ENCODE measurements at places on chromosomes 2 and 18.

GRCh38 chr2:224957540-224958461 is 84.5 kb downstream of the DOCK10 start:
- no peak for DNase-seq

DNA sequence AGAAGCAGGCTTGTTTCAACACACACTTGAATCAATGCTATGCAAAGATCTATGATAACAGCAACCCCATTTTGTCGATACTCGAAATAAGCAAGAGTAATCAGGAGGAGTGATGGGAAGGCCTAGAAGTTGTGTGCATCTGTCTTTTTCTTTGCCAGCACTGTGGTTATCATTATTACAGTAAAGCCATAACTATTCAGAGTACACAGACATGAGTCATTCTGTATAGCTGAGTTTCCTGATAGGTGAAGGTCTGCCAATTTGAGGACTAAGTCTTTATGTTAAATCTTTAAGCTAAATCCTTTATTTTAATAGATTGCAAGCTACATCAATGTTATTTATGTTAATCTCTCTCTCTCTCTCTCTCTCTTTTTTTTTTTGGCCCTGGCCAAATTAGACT is 1344.4 kb upstream of the CELF4 start:
- DNase-seq, result no peak

- no peak for DNase-seq
Measured at GRCh38 chr18:12258719-12259705, 4.9 kb downstream of the CIDEA start.

GRCh38 chr2:238117199-238118154 is 17.3 kb downstream of the ESPNL start:
- no peak for DNase-seq

DNA sequence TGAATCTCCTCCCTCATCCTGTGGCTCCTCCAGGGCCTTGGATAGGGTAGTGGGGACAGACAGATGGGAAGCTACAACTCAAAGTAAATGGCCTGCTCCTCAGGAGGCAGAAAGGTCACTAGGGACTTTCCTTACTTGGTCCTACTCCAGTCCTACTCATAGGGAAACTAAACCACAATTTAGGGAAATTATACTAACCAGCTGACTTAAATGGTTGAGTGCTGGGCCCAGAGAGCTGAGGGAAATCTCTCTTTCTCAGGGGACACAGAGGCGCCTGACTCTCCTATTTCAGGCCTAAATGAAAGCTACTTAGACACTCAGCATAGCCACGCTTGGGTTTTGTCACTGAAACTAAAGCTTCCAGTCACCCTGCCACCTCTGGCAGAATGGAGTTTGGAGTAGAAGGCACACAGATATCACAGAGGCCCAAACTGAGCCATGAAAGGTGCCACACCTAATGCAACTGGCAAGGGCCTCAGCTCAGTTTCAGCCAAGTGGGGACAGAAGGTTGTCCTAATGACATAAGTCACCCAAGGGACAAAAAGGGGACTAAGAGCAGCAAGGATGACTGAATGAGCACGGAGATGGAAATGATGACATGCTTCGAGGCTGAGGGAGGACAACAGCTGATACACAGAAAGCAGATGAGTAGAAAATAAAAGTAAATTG is 24.0 kb downstream of the CERKL start:
- DNase-seq, result no peak

GRCh38 chr2:50328680-50329079 is 703.3 kb downstream of the NRXN1 start:
- DNase-seq, result no peak

GRCh38 chr2:231887756-231888155 is 38.4 kb downstream of the NPPC start:
- no peak for DNase-seq

- peak; percentile 52 for DNase-seq
Measured at GRCh38 chr2:231489990-231490389, 25.7 kb upstream of the NCL start.

- no peak for DNase-seq
Measured at GRCh38 chr2:36570416-36570815, 27.6 kb downstream of the FEZ2 start.

DNA sequence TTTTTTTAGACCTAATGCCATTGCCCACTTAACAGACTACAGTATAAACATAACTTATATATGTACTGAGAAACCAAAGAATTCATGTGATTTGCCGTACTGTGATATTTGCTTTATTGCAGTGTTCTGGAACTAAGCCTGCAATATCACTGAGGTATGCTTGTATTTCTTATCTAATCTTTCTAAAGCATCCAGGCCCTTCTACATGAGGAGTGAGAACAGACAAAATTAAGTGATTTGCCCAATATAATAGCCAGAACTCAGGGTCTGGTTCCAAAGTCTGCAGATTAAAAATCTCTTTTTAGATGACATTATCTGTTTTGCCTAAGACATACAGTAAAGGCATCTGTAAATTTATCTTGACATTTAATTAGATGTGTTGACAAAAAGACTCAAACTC is 41.9 kb downstream of the BMPR2 start:
- no peak for DNase-seq

DNA sequence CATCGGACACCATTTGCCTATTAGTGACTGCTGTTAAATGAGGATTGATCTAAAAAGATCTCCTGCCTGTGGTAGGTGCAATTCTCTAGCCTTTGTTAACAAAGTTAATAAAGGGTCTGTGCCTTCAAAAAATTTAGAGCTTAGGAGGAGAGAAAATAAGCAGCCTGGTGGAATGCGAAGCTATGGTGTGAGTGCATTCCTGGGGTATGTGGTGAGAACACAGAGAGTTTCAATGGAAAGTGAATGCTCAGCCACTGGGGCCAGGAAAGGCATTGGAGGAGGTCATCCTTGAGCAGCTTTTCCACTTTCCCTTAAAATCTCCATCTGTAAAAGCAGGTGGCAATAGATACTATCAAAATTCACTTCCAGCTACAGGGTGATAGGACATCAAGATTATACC is 331.2 kb upstream of the LRATD1 start:
- no peak for DNase-seq

GRCh38 chr18:46343931-46344372 is 239.8 kb downstream of the HAUS1 start:
- DNase-seq, result peak; percentile 63

- no peak for DNase-seq
Measured at GRCh38 chr18:67854340-67854739, 337.8 kb upstream of the DSEL start.

DNA sequence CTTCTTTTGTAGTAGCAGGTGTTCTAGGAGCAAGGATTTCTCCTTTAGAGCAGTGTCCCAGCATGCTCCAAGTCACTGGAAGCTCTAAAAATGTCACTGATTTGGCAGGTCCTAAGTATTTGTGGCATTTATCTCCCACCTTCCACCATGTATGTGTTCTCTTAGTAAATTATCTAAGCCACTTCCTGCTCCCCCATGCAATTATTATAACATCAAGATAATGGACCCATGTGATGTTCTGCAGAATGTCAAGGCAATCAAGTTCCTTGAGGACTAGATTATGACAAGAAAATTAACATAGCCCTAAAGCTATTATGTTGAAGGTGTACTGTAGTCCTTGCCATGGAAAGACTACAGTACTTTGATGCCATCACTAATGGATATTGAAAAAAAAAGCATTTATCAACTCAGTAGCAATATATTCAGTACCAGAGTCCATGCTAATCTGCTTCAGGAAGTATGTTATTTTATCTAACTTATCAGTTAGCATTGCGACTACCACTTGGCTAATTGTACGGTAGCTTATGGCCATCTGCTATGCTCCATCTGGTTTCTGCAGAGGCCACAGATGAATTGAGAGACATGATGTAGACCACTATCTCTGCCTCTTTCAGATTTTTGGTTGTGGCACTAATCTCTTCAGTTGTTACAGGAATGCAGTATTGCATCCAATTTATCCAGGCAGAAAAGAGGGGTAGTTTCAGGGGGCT is 56.7 kb downstream of the GPR39 start:
- DNase-seq, result no peak

DNA sequence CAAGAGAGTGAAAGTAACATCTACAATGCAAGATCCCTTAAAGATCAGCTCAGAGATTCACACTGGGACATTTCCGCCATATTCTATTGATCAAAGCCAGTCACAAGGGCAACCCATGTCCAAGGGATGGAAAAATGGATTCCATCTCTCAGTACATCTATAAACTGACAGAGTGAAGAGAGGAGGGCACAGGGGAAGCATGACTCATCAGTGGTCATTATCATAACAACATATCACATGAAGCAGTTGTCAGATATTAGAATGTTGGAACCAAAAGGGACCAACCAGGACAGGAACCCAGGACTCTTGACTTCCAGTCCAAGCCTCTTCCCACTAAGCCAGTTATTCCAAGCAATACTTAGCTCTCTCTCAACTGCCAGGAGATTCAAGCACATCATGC is 54.9 kb upstream of the IGFBP2 start:
- no peak for DNase-seq

DNA sequence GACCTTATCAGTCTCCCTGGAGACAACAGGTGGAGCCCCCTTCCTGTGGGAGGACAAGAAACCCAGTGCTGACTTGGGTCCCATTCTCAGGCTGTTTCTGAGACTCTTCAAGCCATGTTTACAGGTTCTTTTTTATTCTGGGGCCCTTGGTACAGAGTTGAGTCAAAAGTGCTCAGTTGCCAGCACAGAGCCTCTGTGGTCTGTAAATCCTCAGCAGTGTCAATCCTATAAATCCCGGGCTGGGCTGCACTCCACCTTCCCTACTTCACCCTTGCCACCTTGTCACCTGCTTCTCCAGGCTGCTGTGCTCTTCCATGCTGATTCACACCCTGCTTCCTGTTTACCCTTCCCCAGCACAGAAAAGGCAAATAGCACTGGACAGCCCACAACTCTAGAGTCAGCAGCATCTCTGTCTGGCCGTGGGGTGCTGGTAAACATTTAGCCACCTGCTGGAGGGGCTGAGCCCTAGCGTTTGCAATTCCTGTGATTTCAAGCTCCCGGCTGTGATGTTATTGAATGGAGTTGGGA is 74.7 kb downstream of the TNFRSF11A start:
- DNase-seq, result no peak

DNA sequence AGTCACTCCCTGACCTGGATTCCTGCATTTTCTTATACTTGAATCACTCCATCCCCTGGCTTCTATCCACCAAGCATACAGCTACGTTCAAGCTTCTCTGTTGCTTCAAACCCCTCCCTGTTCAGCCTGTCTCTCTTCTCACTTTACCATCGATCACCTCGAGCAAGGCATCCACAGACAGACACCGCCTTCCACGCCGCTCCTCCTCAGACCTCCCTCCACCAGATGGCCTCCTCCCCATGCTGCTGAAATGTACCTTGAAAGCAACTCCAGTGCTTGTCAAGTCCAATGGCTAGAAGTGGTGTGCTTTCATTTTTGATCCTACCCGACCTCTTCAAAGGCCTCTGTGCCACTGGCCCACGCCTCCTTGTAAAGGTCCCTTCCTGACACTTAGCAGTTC is 131.3 kb upstream of the ACAA2 start:
- no peak for DNase-seq

GRCh38 chr2:39737661-39738060 is 41.4 kb downstream of the THUMPD2 start:
- DNase-seq, result peak; percentile 8

GRCh38 chr2:189608170-189608569 is 27.6 kb upstream of the SLC40A1 start:
- DNase-seq, result no peak

- no peak for DNase-seq
Measured at GRCh38 chr2:144136297-144137010, 383.5 kb downstream of the ZEB2 start.

GRCh38 chr2:231395188-231396057 is at the start of gene B3GNT7:
Gene B3GNT7, plus strand, starts transcription at chr2:231395710. Its CDS starts 94 bp downstream, at chr2:231395804.
- no peak for DNase-seq

DNA sequence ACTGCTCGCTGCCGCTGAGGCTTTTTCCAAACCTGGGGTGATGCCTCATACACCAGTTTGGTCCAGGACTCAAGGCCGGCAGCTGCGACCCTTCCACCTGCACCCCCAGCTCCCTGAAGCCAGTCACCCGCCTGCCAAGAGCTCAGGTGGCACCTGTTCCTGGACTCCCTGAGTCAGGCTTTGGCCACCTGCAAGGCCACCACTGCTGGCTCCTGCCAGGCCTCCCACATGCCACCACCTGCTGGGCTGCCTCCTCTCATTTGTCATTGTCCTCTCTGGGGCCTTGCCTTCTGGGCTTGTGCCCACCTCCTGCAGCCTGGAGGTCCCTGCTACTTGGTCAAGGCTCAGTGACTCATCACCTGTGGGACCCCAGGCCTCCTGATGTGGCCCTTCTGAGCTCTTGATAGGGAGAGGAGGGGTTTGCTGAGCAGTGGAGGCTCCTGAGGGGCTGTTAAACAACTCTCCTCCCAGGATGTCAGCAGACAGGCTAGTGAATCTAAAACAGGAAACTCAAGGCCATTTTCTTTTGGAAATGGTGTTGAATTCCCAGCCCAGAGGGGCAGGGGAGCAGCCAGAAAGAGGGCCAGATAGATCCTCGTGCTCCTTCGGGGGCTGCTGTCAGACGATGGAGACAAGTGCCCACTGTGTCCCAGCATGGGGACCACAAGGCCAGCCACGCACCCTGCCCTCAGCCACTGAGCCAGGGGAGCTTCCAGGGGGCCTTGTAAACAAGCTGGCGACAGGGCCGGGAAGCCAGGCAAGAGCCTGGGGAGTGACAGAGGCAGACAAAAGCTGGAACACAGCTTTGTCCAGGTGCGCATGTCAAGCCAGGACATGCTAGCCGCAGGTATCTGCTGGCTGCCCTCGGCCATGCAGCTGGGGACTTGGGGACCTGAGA is 416.8 kb downstream of the LRATD1 start:
- DNase-seq, result no peak

DNA sequence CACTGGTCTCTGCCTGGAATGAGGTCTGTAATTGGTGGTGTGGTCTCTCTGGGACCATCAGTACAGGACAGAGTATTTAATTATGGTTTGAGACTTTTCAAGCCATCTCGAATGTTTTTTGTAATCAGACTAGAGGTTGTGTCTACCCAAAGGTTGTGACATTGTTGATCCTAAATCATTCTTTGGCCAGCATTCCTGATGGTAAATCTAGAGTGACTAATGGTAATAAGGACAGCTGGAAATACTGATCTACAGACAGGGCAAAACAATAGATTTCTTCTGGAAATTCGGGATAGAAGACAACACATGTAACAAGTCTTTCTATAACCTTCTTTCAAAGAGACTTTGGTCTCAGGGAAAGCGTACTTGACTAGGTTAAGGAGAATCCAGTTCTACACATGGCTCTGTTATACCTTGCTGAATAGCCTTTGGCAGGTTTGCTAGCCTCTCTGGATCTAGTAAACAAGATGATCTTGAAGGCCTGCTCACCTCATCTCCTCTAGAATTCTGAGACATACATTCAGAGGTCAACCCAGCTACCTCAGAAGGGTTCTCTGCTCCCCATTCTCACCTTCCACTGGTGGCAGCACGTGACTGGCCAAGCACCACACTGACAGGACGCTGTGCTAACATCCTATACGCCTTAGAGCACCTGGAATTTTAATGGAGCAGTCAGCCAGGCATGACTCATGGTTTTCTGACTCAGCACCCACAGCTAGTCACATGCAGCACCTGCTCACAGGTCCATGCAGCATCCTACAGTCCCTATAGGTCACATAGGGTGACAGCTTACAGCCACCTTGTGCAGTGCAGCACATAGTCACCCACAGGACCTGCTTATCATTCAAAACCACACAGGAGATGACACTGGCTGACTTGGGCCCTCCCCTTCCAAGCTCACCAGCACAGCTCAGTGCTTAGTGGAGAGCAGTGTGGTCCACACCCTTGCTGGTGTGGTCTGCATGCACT is 12.2 kb downstream of the PLB1 start:
- peak; percentile 32 for DNase-seq
